ENCODE measurements at places on chromosomes 11 and 22. TPM values are rescaled to one million over a fixed set of nuclear protein-coding genes. Genes with fewer than 3 reads are reported as not detected.

OR2AT4 gene
- not detected for total RNA-seq

C11orf97 gene
- not detected for total RNA-seq

MS4A6A gene
- not detected for total RNA-seq

OR52K1 gene
- under 0.01 TPM for total RNA-seq

MMP8 gene
- total RNA-seq = 0.11 TPM

MMP13 gene
- not detected for total RNA-seq

FOLR2 gene
- total RNA-seq = not detected

SLC1A2 gene
- 6.2 TPM for total RNA-seq

RGL4 gene
- not detected for total RNA-seq

ESAM gene
- total RNA-seq = 0.89 TPM

KRTAP5-1 gene
- not detected for total RNA-seq

SLC29A2 gene
- total RNA-seq = 0.11 TPM
